ENCODE measurements at places on chromosomes 7 and 10.

DNA sequence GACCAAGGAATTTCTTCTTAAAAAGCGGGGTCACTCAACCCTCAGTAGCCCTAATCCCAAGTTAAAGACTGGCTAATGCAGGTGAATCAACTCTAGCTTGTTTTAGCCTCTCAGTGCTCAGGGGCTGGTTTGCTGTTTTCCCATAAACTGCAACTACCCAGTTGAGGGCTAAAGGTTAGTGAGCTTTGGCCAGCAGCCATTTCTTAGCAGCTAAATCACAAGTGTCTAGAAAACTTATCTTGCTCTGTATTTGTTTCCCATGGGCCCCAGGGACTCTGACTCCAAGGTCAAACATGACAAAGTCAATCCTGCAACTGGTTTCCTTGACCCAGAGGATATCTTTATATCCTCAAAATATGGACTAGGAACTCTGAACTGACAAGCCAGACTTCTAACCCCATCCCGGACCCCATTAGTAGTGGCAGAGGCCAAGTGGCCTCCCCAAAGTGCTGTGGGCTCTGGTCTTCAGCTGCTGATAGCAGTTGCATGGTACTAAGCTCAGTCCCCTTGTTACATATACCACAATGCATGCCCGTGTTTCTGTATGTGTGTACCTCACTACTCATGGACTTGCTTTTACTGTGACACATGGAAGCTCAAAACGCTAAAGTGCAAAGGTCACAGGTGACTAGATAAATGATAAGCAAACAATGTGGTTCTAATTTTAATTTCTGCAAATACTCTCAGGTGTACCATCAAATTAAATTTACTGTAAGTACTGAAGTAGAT lies 793.0 kb upstream of the IGFBP3 start:
- no peak for DNase-seq

- no peak for DNase-seq
These were observed 7.8 kb upstream of the BHLHA15 start for GRCh38 chr7:98203261-98203963.

DNA sequence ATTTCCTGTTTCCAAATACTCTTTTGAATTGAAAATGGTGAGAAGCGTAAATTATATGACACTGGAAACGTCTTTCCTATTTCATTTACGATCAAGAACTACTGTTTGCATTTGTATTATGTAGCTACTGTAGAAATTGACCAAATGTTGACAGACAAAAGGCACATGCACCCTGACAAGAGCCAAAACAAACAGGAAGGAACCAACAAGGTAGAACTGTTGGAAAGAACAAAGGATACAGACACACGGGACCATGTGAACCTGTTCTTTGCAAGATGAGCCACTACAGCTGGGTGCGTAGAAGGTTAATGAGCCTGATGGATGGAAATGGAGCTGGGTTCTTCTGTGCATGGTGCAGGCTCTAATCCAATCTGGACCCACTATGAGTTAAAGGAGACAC lies 48.4 kb upstream of the FZD8 start:
- no peak for DNase-seq

DNA sequence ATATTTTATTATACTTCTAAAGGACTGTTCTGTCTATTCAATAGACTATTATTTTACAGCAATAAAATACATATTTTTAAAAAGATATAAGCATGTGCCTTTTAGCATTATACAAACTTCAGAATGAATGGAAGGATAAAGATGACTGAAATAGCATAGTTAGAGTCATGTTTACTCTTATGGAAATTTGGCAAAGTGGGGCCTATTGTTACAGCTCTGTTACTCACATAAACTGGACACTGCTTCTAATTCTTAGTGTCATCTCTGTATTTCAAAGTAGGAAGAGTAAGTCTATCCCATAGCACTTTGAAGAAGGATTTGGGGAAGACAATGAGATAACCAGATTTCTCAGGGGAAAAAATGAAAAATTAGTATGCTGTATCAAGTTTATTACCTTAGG lies 168.2 kb downstream of the SKAP2 start:
- no peak for DNase-seq

DNA sequence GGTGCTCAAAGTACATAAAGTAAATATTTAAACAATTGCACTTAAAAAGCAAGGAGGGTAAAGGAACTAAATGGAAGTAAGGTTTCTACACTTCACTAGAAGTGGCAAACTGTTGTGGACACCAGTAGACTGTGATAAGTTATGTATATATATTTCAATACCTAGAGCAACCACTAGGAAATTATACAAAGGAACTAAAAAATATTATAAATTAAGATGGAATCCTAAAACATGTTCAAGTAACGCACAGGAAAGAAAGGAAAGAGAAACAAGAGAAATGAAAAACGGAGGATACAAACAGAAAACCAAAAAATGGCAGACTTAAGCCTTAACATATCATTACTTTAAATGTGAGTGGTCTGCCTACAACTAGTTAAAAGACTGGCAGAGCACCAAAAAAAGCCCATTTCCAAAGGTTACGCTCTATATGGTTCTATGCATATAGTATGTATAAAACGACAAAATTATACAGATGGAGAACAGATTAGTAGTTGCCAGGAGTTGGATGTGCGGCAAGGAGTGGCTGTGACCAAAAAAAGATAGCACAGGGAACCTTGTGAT lies 19.0 kb downstream of the VPS41 start:
- DNase-seq = no peak

DNA sequence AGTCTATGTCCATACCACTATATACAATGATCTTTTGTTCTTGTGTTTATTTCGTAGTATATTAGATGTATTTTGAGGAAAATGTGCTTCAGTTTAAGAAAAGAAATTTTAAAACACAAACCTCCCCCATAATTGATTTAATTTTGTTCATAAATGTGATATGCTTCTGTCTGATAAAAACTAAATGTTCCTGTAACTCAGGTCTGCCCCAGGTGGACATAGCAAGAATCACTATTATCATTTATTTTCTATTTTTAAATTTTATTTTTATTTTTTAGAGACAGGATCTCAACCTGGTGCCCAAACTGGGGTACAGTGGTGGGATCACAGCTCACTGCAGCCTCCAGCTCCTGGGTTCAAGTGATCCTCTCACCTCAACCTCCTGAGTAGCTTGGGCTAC lies 43.2 kb downstream of the BEND7 start:
- DNase-seq = no peak

- no peak for DNase-seq
These were observed 251.3 kb downstream of the VTI1A start for GRCh38 chr10:112698133-112698817.

- DNase-seq = no peak
These were observed 47.0 kb downstream of the ELFN1 start for GRCh38 chr7:1717095-1717483.

DNA sequence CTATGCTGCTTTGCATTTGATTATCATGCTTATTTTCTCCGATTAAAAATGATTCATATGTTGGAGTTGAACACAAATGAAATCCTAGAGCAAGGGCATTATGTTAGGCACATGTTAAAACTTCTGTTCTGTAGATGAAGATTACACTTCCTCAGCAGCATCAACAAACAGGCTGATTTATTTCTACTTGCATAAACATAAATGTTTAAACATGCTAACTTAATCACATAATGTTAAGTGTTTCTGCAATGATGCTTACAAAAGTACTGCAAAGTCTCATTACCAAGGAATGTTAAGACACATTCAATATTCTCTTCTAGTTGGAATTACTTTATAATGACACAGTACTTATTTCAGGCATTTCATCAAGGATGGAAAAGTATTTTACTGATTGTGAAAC lies 770.8 kb downstream of the ANKRD7 start:
- no peak for DNase-seq

GRCh38 chr10:100347568-100348195 lies 649 bp downstream of the SCD start:
- DNase-seq = no peak

DNA sequence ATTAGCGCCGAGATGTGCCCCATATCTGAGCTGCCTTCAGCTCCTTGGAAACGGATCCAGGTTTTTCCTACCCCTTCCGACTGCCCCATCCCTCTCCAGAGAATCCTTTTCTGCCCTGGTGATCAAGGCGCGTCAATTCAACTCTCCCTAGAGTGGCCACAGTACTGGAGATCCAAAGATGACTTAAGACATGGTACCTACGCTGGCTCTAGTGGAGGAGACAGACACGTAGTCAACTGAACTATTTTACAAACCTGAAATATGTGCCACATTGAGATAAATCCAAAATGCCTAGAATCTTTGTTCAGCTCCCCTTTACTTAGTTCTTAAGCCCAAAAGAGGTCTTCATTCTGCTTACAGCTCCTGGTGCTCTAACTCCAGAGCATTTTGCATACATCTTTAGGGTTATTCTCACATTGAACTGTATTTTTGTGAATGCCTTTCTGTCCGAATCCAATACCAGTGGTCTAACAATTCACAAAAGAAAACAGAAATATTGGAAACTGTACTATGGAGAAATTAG lies 444 bp upstream of the TNPO3 start:
- DNase-seq = no peak

GRCh38 chr7:8051998-8052397 lies 83.4 kb downstream of the GLCCI1 start:
- no peak for DNase-seq

GRCh38 chr10:22893781-22894180 lies 34.1 kb upstream of the ARMC3 start:
- DNase-seq = no peak

GRCh38 chr7:121330053-121330833 lies 1.4 kb downstream of the WNT16 start:
- DNase-seq = no peak

DNA sequence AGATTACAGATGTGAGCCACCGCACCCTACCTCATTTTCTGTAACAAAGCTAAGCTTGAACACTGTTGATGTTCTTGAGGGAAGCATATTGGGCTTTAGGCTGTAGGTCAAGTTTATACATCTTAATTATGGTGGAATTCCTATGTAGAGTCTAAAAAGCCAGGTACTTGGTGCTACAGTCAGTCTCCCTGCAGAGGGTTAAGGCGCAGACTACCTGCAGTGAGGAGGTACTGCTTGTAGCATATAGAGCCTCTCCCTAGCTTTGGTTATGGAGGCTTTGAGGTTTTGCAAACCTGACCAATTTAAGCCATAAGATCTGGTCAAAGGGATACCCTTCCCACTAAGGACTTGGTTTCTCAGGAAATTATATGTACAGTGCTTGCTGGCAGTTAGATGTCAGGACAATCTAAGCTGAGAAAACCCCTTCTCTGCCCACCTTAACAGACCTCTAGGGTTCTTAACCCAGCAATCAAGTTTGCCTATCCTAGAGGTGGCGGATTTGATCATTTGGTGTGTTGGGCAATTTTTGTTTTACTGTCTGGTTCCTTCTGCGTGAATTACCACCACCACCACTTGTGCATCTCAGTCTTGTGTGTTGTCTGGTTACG lies 6.0 kb downstream of the PPIA start:
- no peak for DNase-seq

DNA sequence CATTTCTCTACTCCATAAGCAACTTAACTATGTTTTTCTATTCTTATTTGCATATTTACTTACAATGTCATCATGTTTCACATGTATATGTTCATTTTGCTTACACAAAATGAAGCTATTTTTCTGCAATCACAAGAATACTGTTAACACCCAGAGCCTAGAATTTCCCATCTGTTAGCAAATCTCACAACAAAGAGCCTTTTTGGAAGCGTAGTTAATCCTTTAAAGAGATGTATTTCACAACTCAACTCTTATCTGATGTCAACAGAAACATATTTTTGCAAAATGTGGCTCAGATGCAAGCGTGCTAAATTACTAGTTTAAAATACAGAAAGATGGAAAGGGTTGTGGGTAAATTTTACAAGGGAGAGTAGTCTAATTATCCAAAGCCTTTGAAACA lies 110.6 kb upstream of the COL1A2 start:
- DNase-seq = no peak

GRCh38 chr10:85741626-85742300 lies 624.8 kb downstream of the GRID1 start:
- no peak for DNase-seq

GRCh38 chr7:93146036-93146435 lies 2.1 kb downstream of the SAMD9L start:
- DNase-seq = no peak

GRCh38 chr7:23474829-23475575 lies 4.7 kb upstream of the IGF2BP3 start:
- no peak for DNase-seq

- DNase-seq = no peak
These were observed 196.8 kb upstream of the LRRN3 start for GRCh38 chr7:110894111-110894510.

DNA sequence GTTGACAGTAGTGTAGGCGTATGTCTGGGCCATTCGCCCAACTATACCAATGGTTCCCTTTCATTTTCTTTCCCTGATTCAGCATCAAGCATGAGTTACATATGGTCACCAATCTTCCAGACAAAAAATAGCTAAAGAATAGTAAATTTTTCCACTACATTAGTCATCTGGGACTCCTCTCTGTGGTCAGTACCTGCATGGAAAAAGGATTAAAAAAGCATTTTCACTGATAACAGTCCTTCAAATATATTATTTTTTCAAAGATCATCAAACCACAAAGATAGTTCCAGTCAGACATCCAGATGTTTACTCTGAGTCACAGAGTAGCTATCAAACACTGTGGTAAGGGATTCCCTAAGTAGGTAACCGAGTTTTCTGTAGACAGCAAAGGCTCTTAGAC lies 302.6 kb upstream of the SEMA3D start:
- DNase-seq = no peak

- DNase-seq = no peak
These were observed 1.5 kb downstream of the NOC3L start for GRCh38 chr10:94361171-94361794.

GRCh38 chr7:81944058-81944457 lies 174.2 kb upstream of the HGF start:
- no peak for DNase-seq

DNA sequence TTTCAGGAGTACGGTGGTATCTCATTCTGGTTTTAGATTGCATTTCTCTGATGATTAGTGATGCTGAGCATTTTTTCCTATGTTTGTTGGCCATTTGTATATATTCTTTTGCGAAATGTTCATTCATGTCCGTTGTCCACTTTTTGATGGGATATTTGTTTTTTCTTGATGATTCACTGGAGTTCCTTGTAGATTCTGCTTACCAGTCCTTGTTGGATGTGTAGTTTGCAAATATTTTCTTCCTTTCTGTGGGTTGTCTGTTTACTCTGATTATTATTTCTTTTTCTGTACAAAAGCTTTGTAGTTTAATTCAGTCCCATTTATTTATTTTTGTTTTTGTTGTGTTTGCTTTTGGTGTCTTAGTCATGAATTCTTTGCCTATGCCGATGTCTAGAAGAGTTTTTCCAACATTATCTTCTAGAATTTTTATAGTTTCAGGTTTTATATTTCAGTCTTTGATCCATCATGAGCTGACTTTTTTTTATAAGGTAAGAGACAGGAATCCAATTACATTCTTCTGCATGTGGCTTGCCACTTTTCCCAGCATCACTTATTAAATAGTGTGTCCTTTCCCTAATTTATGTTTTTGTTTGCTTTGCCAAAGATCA lies 320.5 kb downstream of the MAGI2 start:
- DNase-seq = no peak

DNA sequence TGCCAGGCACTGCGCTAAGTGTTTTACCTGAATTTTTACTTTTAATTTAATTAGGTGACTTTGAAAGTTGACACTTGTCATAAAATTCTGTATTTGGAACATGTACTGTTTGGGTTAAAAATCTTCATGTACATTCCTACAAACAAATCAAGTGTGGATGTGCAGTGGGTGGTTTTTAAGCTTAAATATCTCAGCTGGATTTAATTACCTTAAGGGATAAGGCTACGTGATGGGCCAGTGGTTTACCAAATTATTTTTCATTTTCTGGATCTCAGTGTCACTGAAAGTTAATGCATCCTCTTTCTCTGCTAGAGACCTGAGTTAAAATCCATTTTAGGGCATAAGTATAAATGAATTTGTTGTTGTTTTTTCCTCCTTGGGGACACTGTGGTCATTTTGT lies 51.1 kb downstream of the EXOC4 start:
- no peak for DNase-seq

- no peak for DNase-seq
These were observed 4.6 kb upstream of the C10orf95 start for GRCh38 chr10:102455893-102456471.
